ENCODE measurements at places on chromosomes 12 and 14. TPM values are rescaled to one million over a fixed set of nuclear protein-coding genes. Genes with fewer than 3 reads are reported as not detected.

GRCh38 chr14:51107801-51108200, 12.9 kb upstream of the TRIM9 start:
- no peak for DNase-seq

DNA sequence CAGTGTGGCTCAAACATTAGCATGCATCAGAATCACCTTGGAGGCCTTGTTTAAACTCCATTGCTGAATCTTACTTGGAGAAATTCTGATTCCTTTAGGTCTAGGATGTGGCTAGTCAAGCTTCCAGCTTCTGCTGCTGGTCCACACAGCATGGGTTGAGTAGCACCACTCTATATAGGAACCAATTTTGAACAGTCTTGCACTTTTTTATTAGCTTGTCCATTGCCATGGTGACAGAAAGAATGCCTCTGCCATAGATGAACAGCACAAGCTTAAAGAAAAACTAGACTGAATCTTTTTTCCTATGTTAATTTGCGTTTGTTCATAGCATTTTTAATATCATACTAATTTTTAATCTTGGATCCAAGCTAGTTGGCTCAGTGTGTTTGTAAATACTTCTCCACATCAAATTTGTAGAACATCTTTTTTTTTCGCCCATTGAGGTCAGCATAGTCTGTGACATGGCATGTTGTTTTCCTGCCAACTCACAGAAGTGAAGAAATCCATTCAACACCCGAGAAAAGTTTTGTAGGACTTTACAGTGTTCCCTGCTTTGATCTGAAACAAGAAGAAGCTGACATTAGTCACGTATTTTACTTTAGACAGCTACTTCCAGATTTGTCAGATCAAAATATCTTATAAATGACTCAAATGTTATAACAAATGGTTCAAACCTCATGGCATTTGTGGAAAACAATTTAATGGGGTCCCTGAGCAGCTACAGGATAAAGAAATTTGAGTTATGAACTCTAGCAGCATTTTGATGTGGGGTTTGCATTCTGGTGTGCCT, 438.8 kb downstream of the EGLN3 start:
- no peak for DNase-seq

- DNase-seq: no peak
Measured at GRCh38 chr14:69093631-69094421, 59.1 kb downstream of the DCAF5 start.

- no peak for DNase-seq
Measured at GRCh38 chr14:29085546-29085945, 319.0 kb downstream of the FOXG1 start.

DNA sequence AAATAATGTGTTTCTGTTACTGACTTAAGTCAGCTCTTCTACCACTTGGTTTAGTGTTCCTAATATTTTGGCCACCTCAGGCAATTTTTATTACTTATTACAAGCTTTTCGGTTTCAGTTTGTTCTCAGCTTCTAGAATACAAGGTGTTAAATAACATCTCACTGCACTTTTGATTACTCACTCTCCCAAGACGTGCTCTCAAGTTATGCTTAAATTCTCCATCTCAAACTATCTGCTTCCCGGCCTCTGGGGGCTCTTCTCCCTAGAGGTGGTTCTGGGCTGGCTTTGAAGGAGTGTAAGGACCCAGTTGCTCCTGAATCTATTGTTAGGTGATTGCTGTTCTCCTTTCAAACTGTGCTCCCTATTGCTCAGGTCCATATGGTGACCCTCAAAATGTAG, 193.9 kb upstream of the DDHD1 start:
- DNase-seq: no peak

- DNase-seq: no peak
Measured at GRCh38 chr12:1505576-1505975, 88.8 kb downstream of the FBXL14 start.

DNA sequence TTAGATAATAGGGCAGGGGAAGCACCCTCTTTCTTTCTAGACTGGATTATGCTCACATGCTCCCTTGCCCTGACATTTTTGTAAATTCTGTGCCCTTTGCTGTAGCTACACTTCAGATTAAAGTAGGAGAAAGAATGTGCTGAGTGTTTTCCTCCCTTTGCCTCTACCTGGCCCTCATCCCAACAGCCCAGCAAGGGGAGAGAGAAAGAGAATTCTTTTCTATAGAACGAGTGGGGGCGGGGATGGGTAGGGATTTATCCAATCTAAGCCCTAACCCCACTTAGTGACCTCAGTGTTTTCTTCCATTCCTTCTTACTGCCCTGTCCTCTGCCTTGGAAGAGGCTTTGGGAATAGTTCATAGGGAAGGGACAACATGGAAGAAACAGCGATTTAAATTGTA, 13.5 kb downstream of the GPR84 start:
- DNase-seq: no peak

- no peak for DNase-seq
Measured at GRCh38 chr12:39805651-39806050, 186.0 kb upstream of the ABCD2 start.

BEST3 gene
- not detected for total RNA-seq

HOXC6 gene
- not detected for total RNA-seq

TMBIM4 gene
- total RNA-seq: 73.2 TPM

PLA2G1B gene
- total RNA-seq: 3.0 TPM

PRB2 gene
- not detected for total RNA-seq

EGLN3 gene
- 3.3 TPM for total RNA-seq
